ENCODE measurements at places on chromosomes 12 and 14.

- DNase-seq = no peak
These were observed 86.6 kb downstream of the BORCS5 start for GRCh38 chr12:12443431-12443878.

GRCh38 chr14:105055334-105055733, 9.9 kb downstream of the GPR132 start:
- DNase-seq = no peak

DNA sequence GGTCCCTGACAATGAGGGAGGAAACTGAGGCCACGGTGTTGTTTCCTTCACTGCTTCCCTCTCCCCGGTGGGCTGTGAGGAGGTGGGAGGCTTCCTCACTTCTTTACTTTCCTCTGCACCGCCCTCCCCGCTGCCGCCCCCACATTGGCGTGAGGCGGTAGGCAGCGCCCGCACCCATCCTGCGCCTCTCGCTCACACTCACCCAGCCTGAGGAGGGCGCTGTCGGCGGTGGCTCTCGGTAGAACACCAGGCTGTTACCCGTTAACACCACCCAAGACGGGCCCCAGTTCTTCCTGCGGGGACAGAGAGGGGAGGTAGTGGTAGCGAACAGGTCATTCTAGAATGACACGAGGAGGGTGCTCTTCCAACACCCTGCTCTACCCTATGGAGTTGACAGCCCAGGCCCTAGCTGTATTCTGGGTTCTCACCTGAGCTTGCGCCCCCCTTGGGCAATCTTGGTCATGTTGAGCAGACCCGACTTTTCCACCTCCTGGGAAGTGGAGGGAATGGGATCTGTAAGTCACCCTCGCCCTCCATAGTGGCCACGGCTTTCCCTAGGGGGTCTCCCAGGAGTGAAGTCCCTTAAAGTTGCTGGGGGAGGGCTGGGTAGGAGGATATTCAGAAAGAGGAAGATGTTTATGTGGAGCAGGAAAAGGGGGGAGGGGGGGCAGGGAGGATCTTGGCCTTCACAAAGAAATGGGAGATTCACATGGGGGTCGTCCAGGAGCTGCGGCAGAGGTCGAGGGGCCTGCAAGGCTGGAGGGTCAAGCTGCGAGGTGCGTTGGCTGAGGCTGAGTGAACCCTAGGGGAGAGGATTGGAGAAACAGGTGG, 3.3 kb downstream of the ARHGAP9 start:
- no peak for DNase-seq

DNA sequence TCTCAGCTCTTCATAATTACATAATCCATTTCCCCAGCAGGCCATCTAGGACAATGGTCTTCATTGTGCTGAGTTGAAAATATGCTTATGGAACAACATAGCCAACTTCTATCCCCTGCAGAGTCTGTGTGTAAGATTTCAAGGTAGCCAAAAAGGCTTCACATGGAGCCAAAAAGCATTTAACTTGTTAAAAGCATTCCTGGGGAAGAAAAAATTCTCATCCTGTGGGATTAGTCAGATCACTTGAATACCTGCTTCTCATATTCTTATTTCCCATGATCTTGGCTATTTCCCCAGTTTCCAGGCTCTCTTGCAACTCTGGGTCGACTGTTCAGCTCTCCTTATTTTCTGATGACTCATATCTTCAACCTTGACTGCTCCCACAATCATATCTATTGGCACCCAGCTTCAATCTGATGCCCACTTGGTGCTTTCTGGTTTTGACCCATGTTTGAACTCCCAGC, 178.9 kb downstream of the KLHL28 start:
- DNase-seq = no peak

- DNase-seq = peak; percentile 43
These were observed 198.2 kb downstream of the TSPAN9 start for GRCh38 chr12:3275171-3276041.

DNA sequence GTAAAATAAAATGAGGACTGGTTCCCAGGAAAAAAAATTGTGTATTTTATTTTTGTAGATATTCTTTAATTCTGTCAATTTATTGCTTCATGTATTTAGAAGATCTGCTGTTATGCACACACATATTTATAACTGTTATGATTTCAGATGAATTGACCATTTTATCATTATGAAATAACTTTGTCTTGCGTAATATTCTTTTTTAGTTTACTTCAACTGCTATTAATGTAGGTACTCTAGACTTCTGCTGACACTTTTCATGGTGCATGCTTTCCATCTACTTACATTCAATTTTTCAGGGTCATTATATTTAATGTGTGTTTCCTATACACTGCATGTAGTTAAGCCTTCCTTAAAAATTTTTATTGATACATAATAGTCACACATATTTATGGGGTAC, 86.3 kb downstream of the PDE6H start:
- no peak for DNase-seq

- no peak for DNase-seq
These were observed 263 bp upstream of the IFT81 start for GRCh38 chr12:110123919-110124268.

GRCh38 chr12:20629414-20630156, 65.5 kb upstream of the SLCO1C1 start:
- no peak for DNase-seq

DNA sequence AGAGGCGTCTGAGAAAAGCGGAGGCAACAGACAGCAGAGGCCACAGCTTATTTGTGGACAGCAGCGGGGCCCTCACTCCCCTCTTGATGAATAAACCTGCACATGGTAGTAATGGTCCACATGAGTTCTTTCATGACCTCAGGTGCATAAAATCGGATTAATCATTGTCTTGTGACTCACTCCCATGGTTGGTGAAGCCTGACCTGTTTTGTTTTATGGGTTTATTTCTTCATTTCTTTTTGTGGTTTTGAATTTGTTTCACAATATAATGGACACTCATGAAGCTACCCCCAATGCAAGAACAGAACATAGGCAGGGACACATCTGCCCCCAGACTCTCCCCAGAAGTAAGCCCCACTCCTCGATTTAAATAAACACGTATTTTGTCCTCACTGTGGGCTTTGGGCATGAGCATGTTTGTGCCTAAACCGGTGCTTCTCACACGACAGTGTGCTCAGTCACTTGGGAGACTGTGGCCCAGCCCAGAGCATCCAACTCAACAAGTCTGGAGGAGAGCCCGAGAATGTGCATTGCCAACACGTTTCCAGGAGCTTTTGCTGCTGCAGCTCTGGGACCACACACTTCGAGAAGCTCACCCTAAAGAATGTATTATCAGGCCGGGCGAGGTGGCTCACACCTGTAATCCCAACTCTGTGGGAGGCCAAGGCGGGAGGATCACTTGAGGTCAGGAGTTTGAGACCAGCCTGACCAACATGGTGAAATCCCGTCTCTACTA, 116.1 kb downstream of the SCARB1 start:
- DNase-seq = no peak

DNA sequence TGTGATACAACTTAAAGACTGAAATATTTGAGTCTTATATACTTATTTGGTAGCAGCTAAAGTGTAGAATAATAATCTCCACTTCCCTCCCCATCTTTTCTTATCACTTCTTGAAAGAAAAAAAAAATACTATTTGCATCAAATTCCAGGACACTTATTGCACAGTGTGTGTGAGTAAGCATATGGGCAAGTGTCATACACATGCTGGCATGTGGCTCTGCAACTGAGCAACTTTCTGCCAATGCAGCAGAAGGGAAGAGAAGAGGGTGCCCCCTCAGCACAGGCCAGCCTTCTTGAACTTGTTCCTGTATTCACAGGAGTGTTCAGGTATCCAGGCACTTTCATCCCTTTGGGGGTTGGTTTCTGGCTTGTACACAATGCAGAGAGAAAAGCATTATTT, 145.8 kb downstream of the CPNE8 start:
- DNase-seq = no peak

DNA sequence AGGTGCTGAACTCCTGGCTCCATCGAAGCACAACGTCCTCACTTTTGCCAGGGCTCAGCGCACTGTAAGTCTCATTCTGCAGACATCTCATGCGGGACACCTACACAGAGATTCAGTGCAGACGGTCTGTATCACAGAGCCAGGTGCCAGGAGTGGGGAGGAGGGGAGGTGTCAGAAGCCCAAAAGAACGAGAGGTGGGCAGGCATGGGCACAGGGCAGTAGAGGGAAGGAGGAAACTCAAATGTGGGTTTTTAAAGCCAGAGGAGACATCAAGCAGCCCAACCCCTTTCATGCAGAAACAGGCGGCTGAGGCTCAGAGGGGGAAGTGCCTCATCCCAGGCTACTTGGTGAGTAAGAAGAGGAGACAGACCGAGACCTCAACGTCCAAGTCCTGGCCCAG, 2.5 kb upstream of the LPAR5 start:
- DNase-seq = no peak

DNA sequence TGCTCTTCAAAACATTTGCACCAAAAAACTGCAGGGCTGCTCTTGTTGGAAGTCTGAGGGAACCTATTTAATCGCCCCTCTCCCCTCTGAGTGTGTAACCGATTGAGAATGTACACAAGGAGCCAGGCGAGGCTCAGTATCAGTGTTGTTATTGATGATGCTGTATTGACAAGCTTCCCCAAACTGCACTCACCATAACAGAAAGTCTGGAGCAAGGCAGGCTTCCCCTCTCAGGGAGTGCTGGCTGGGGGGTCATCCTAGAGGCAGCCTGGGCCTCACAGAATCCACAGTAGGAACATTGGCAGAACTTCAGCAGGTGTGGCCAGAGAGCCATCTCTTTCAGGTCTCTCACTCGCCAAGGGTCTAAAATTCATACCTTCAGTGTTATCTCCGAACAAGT, 58.1 kb upstream of the TUNAR start:
- DNase-seq = no peak

GRCh38 chr12:71392521-71393145, 47.0 kb upstream of the LGR5 start:
- DNase-seq = no peak

- no peak for DNase-seq
These were observed 9.3 kb downstream of the SLC48A1 start for GRCh38 chr12:47782372-47782770.

DNA sequence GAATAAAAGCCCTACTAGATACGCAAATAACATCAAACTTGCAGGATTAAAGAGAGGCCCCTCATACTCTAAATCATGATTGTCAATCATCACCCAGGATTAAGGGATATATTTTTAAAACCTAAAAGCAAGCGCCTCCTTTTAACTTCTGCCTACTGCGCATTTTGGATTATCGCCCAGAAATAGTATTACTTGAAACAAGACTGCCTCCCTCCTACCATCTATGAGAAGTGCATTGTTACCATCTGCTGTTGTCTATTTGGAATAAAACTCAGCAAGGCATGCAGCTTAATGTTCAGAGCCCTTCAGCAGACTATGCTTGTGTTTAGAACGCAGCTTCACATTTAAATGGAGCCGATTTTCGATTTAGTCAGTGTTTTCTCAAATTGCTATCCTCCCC, 79.6 kb downstream of the EXOC5 start:
- no peak for DNase-seq

DNA sequence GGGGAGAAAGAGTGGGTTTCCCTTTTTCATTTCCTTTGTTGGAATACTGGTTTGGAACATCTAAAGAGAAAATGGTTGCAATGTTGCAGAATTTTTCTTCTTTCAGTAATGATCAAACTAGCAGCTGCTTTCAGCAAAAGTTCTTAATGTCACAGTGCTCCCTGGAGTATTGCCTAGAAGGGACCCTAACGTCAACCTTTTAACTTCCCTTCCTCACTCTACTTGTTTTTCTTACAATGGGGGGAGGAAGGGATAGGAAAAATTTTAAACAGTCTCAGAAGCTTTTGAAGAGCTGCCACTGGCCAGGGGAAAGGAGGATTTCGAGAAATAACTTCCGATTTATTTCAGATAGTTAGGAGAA, 521.8 kb downstream of the MED13L start:
- no peak for DNase-seq
